ENCODE measurements at places on chromosomes 4 and X. TPM values are rescaled to one million over a fixed set of nuclear protein-coding genes. Genes with fewer than 3 reads are reported as not detected.

- DNase-seq, result no peak
- H3K36me3 ChIP-seq, result no peaks in the 10 kb centered on the region
- H3K4me3 ChIP-seq, result no peak overlapping the region
- no peaks in the 10 kb centered on the region for H3K4me1 ChIP-seq
- H3K27ac ChIP-seq, result no peak overlapping the region
Observed at GRCh38 chr4:110270492-110271197, 72.2 kb upstream of the ELOVL6 start.

- no peaks in the 10 kb centered on the region for H3K36me3 ChIP-seq
- peaks cover 3% of the 10 kb centered on the region for H3K27me3 ChIP-seq
- H3K4me1 ChIP-seq, result no peaks in the 10 kb centered on the region
- H3K4me3 ChIP-seq, result no peak overlapping the region
- H3K27ac ChIP-seq, result no peak overlapping the region
Observed at GRCh38 chrX:52821079-52821760, 10.1 kb downstream of the XAGE5 start.

The CCSER1 gene
- 0.98 TPM for total RNA-seq

DNA sequence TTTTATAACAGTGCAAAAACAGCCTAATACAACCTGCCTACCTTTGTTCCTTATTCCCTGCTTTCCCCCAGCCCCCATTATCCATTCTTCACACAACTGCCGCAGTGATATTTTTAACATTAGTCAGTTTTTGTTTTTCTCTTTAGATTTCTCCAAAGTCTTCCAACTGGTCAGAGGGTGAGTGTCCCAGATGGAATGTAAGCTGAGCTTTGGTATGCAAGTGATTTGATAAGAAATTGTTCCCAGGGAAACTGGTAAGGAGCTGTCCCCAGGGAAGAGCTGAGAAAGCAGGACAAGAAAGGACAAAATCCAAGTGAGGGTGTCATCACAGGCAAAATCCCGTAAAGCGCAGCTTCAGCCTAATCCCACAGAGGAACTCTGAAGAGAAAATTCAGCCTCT, 475.5 kb upstream of the ADGRL3 start:
- H3K36me3 ChIP-seq, result no peaks in the 10 kb centered on the region
- DNase-seq, result no peak
- H3K4me1 ChIP-seq, result no peaks in the 10 kb centered on the region

- no peaks in the 10 kb centered on the region for H3K27me3 ChIP-seq
- H3K36me3 ChIP-seq, result no peaks in the 10 kb centered on the region
- H3K4me3 ChIP-seq, result no peak overlapping the region
- no peak for DNase-seq
Observed at GRCh38 chr4:177681902-177682301, 239.7 kb upstream of the AGA start.

The PLP1 gene
- not detected for total RNA-seq

GRCh38 chr4:80101071-80101791, 28.2 kb upstream of the ANTXR2 start:
- no peaks in the 10 kb centered on the region for H3K36me3 ChIP-seq
- no peak overlapping the region for H3K4me3 ChIP-seq
- H3K27me3 ChIP-seq, result no peaks in the 10 kb centered on the region
- no peaks in the 10 kb centered on the region for H3K4me1 ChIP-seq

DNA sequence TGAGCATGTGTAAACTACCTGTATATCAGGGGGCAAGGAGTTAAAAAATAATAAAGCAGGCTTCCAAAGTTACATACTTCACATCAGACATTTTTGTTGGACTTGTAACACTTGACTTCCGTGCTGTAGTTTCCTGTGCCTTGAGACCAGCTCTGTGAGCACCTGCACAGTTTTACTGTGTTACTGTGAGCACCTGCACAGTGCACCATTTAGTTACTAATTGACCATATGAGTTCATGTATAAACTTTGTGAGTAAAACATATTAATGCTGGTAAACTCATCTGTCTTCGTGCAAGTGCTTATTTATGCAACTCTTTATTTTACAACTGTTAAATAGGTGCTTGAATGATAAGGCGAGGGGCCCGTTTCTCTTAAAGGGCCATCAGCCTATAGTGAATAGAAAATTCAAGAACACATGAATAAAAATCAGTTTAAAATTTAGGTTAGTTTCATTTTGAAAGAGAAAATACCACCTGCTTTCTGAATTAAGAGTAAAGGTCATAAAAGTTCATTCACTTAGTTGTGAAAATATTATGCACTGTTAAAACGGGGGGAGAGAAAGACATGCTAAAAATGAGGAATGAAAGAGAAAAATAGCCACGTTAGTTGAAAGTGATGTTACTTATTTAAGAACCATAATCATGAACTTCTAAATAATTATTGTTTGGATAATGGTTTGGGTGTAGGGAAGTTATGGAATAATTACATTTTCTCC, 42.4 kb downstream of the USP9X start:
- no peaks in the 10 kb centered on the region for H3K27me3 ChIP-seq
- H3K27ac ChIP-seq, result no peak overlapping the region
- peaks cover 9% of the 10 kb centered on the region for H3K4me1 ChIP-seq
- no peak for DNase-seq

DNA sequence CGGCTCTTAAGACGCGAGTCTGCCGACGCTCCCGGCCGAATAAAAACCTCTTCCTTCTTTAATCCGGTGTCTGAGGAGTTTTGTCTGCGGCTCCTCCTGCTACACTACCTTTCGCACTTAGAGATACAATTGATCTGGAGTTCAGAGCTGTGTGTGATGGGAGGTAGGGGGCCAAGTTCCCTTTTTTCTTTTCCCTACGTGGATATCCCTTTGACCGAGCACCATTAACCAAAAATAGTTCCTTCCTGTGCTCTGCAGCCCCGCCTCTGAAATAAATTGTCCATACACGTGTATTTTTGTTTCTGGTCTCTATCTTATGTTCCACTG, 555 bp upstream of the PGM2 start:
- peak overlapping the region; percentile 53 for H3K27ac ChIP-seq
- peaks cover 11% of the 10 kb centered on the region for H3K4me1 ChIP-seq
- DNase-seq, result no peak
- peak overlapping the region; percentile 85 for H3K4me3 ChIP-seq
- H3K36me3 ChIP-seq, result peaks cover 3% of the 10 kb centered on the region
- H3K27me3 ChIP-seq, result no peaks in the 10 kb centered on the region

The APBB2 gene
- total RNA-seq, result 0.99 TPM

DNA sequence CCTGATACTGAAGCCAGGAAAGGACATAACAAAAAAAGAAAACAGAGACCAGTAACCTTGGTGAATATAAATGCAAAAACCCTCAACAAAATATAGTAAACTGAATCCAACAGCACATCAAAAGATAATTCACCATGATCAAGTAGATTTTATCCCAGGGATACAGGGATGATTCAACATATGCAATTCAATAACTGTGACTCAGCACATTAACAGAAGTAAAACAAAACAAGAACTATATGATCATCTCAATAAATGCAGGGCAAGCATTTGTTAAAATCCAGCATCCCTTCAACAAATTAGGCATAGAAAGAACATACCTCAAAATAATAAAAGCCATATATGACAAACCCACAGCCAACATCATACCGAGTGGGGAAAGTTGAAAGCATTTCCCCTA, 112.0 kb downstream of the HHIP start:
- no peaks in the 10 kb centered on the region for H3K36me3 ChIP-seq
- no peak overlapping the region for H3K27ac ChIP-seq
- no peak for DNase-seq
- no peaks in the 10 kb centered on the region for H3K27me3 ChIP-seq
- no peaks in the 10 kb centered on the region for H3K4me1 ChIP-seq

The FHL1 gene
- total RNA-seq, result 32.8 TPM

The BMX gene
- total RNA-seq, result not detected

DNA sequence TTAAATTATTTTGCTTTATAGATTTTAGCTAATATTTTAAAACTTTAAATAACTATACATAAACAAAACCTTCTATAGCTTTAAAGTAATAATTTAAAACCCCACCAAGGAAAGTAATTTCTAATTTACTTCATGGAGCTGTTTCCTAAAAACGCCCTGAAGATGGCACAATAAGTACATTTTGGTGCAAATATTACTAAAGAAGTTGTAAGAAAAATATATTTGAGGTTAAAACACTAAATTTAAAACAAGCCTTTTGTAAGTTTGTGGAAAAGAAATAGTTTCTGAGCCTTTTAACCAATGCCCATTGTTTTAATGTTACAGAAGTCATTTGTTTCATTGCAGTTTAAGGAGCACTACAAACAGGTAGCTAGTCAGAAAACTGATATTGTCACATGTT, 137.4 kb upstream of the AGA start:
- no peak overlapping the region for H3K27ac ChIP-seq
- H3K4me1 ChIP-seq, result no peaks in the 10 kb centered on the region
- no peaks in the 10 kb centered on the region for H3K36me3 ChIP-seq
- H3K4me3 ChIP-seq, result no peak overlapping the region

DNA sequence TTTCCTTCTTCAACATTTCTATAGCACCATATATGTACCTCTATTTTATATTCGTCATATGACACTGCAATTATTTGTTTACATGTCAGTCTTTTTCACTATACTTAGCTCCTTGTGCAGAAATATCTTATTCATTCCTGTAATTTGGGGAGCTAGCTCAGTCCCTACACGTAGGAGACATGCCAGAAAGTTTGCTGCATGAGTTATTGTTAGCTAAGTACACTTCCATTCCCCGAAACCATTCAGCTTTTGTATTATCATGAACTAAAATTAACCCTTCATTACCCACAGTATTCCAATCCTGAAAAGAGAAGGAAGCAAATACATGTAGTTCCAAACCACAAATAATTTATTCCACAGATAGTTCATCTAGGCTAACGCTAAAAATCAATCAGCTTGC, 10.2 kb downstream of the CBR4 start:
- H3K4me1 ChIP-seq, result no peaks in the 10 kb centered on the region
- DNase-seq, result no peak
- H3K27ac ChIP-seq, result no peak overlapping the region
- no peak overlapping the region for H3K4me3 ChIP-seq

GRCh38 chr4:85783483-85783882, 308.5 kb downstream of the ARHGAP24 start:
- H3K4me3 ChIP-seq, result no peak overlapping the region
- H3K4me1 ChIP-seq, result no peaks in the 10 kb centered on the region
- DNase-seq, result no peak
- H3K27me3 ChIP-seq, result no peaks in the 10 kb centered on the region

- no peaks in the 10 kb centered on the region for H3K4me1 ChIP-seq
- no peak overlapping the region for H3K4me3 ChIP-seq
- H3K36me3 ChIP-seq, result no peaks in the 10 kb centered on the region
- H3K27ac ChIP-seq, result no peak overlapping the region
Observed at GRCh38 chrX:152806035-152806434, 24.5 kb downstream of the CETN2 start.

- H3K4me3 ChIP-seq, result no peak within 1 kb of the TSS
- DNase-seq, result no peak
- no peaks in the 10 kb centered on the region for H3K36me3 ChIP-seq
- peaks cover 2% of the 10 kb centered on the region for H3K27me3 ChIP-seq
- no peak within 1 kb of the TSS for H3K27ac ChIP-seq
Observed at GRCh38 chr4:154562697-154563254, at the start of gene FGB. FGB (plus strand) TSS chr4:154563011; CDS start chr4:154563019, 8 bp downstream.

GRCh38 chr4:88045021-88045420, 37.6 kb downstream of the PKD2 start:
- H3K36me3 ChIP-seq, result no peaks in the 10 kb centered on the region
- H3K27ac ChIP-seq, result no peak overlapping the region
- H3K4me1 ChIP-seq, result no peaks in the 10 kb centered on the region
- no peak for DNase-seq
- H3K27me3 ChIP-seq, result no peaks in the 10 kb centered on the region

The UGT2B17 gene
- total RNA-seq, result not detected

The TMEM154 gene
- 23.3 TPM for total RNA-seq

The BOD1L1 gene
- 55.2 TPM for total RNA-seq

DNA sequence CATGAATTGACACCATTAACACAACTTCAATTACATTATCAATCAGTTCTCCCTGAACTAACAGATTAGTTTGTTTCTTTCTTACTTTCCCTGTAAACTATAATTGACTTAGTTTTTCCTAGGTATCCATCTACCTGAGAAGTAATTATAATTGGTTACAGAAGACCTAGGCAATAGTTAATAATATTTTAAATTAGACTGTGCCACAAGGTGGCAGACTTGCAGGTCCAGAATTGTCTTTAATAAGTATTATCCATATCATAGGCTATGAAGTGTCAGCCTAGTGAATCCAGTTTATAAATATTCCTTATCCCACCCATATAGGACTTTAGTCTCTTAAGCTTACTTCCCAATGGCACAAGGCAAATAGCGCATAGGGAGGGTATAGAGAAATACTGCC, 48.9 kb upstream of the FAM47B start:
- no peaks in the 10 kb centered on the region for H3K4me1 ChIP-seq
- no peak for DNase-seq
- no peaks in the 10 kb centered on the region for H3K27me3 ChIP-seq
- H3K36me3 ChIP-seq, result no peaks in the 10 kb centered on the region

All from T-cell (primary cell).